Central memory CD8-positive, alpha-beta T cell (primary cell): ENCODE measurements at places on chromosomes 3 and 15.

- DNase-seq: no peak
Observed at GRCh38 chr3:49916686-49917085, 12.9 kb downstream of the MON1A start.

GRCh38 chr3:150710097-150710496, 6.4 kb upstream of the ERICH6 start:
- no peak for DNase-seq

DNA sequence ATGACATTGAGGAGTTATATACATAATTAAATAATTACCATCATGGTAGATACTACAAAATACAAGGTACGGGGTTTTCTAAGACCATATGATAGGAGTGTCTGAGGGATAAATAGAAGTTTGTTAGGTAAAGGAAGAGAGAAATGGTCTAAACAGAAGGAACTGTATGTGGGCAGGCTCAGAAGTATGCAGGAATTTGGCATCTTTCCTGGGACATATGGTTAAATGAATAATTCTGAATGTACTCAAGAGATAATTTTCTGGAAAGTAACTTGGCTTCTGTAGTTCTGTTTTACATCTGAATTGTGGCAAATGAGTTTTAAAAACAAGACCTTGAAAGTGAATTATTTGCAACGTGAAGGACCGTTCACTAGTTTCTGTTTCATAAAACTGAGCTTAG, 17.5 kb downstream of the LMCD1 start:
- no peak for DNase-seq

GRCh38 chr15:74316141-74316540, 51.3 kb downstream of the CYP11A1 start:
- DNase-seq: no peak

DNA sequence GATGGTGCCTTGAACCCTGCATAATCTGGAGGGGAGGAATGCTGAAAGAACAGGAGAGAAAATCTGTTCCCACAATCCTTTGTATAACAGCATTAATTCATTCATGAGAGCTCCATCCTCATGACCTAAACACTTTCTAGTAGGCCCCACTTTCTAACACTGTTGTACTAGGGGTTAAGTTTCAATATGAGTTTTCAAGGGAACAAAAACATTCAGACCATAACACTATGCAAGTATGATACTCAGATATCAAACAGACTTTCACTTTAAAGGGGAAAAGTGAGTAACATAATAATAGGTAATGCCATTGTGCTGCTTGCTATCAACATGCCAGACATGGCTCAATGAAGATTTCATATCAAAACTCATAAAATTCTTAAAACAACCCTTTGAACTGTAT, 32.4 kb upstream of the PLSCR2 start:
- no peak for DNase-seq

DNA sequence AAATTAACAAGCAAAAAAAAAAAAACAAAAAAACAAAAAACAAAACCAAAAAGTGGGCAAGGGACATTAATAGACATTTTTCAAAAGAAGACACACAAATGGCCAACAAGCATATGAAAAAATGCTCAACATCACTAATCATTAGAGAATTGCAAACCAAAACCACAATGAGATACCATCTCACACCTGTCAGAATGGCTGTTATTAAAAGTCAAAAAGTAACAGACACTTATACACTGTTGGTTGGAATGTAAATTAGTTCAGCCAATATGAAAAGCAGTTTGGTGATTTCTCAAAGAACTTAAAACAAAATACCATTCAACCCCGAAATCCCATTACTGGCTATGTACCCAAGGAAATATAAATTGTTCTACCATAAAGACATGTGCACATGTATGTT, 222.4 kb upstream of the CD96 start:
- no peak for DNase-seq

GRCh38 chr15:61527836-61528580, 298.9 kb upstream of the RORA start:
- no peak for DNase-seq
